Retina (tissue), 1 donor: ENCODE measurements at places on chromosomes 1 and 21.

DNA sequence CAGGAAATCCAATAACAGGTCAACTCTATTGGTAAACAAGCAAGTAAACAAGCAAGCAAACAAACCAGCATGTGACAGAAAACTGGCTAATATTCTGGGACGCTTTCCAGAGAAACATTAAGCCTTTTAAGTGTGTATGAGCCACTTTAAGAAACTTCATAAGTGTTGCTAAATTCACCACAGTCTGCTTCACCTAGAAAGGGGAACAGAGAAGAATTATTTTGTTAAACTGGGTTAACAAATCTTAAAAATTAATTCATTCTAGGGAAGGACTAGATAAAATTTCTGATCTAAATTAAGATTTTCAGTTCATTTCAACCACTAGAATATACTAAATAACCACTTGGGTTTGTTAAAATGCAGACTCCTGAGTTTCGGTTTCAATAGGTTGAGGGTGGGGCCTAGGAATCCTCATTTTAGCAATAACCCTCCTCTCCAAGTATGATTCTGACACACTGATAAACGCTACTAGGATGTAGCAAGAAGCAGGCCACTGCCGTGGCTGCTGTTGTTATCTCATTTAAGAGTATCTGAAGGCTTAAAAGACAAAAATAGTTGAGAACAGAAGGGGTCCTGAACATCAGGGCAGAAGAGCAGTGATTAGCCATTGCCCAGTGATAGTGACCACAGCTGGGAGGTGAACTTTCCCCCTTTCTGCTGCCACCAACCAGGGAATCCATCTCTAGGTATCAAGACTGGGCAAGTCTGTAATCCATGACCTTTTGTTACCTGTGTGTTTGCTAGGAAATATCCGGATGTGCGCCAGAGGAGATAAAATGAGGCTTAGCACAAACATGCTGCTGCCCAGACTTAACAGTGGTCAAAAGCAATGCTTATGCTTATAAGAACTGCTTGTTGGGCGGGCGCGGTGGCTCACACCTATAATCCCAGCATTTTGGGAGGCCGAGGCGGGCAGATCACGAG lies 11.2 kb downstream of the CREG1 start:
- no peak for DNase-seq

GRCh38 chr21:14099570-14099969 lies 111.2 kb downstream of the LIPI start:
- DNase-seq: no peak

DNA sequence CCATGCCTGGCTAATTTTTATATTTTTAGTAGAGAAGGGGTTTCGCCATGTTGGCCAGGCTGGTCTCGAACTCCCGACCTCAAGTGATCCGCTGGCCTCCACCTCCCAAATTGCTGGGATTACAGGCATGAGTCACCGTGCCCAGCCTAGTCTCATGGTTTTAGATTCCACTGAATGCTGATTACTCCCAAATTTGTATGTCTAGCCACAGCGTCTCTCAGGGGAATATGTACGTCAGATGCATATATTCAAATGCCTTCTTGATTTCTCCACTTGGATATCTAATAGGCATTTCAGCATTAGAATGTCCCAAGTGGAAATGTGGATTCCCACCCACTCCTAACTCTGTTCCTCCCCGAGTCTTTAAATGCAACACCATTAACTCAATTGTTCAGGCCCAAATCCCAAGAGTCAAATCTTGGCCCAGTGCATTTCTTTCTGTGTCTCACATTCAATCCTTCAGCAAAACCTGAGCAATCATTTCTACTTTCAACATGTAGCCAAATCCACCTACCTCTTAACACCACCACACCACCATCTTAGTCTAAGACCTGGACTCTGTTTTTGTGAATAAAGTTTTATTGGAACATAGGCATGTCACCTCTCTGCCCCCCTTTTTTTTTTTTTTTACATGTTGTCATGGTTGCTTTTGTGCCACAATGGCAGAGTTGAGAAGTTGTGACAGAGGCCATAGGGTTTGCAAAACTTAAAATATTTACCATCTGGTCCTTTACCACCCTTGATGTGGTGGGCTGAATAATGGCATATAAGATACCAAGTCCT lies 9.8 kb upstream of the CAMTA1 start:
- no peak for DNase-seq

GRCh38 chr1:167955915-167956314 lies 19.0 kb upstream of the MPC2 start:
- no peak for DNase-seq

DNA sequence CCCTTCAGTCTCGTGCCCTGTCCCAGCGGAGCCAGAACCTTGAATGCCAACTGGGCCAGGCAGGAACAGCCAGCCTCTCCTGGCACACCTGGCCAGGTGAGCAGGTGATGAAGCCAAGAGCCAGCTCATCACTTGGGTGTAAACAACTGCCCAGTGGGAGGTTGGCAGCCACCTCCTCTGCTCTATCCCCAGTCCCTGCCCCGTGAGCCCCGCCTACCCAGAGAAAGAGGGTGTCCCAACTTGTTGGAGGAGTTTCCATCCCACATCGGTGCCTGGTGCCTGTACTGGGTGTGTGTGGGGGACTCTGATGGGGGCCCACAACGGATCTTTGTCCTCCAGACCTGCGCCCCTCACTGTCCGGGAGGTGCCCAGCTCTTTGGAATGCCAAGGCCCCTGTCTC lies 17.8 kb upstream of the FAM131C start:
- peak; percentile 1 for DNase-seq

DNA sequence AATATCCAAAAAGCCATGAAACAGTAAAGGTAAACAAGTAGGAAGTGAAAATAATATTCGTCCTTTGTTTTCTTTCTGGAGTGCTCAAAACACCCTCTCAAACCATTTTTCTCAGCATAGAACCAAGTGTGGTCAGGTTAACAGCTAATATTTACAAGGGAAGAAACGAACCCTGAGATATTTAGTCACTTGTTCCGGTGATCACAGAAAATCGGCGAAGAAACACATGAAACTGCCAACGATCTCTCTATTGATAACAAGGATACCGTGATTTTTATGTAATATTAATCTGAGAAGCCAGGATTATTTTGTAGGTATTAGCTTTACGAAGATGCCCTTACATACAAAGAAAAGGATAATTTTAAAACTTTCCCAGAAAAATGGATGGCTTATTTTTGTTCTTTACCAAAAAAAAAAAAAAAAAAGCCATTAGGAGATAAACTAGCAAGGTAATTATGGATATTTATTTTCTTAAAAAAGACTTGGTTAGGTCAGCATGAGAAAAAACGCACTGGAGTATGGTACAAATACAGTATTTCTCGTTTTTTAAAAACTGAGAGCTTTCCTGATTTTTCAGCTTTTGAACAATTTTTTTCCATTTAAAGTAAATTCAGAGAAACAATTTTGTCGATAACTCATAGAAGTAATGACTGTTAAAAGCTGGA lies 107.3 kb upstream of the HNRNPU start:
- no peak for DNase-seq

DNA sequence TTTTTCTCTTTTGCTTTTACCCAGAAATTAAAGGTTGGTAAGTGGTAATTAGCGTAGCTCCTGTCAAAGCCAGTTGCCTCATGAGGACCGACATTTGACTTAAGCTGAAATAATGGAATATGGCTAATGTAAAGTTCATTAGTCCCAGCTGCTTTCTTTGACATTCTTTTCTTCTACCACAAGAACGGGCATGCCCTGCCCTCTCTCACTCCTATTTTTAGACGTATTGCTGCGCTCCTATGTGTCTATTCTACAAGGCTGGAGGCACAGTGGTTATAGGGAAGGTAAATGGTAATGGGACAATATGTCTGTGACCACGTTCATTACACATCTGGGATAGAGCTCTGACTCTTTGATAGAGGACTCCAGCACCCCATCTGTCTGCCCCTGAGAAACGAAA lies 6.8 kb downstream of the CORT start:
- no peak for DNase-seq

DNA sequence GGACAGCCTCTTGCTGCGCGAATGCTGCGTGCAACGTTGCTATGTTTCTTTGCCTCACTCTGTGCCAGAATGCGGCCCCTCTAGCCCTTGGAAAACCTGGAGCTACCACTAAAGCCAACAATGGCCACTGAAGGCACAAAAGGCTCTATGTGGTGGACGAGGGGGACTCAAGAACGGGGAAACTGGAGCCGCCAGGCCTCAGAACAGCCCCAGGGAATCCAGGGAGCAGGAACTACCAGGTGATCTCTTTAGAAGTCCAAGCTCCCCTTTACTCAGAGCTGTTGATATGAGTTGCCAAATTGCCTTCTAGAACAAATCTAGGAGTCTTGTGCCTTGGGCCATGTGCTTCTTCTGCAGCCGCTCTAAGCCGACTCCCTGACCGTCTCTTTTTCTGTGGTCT lies 113.8 kb upstream of the ERRFI1 start:
- no peak for DNase-seq

- no peak for DNase-seq
These were observed 2.7 kb downstream of the AKR7A2 start for GRCh38 chr1:19309123-19309813.

- DNase-seq: no peak
These were observed 186.4 kb downstream of the HMCN1 start for GRCh38 chr1:185920602-185921001.

DNA sequence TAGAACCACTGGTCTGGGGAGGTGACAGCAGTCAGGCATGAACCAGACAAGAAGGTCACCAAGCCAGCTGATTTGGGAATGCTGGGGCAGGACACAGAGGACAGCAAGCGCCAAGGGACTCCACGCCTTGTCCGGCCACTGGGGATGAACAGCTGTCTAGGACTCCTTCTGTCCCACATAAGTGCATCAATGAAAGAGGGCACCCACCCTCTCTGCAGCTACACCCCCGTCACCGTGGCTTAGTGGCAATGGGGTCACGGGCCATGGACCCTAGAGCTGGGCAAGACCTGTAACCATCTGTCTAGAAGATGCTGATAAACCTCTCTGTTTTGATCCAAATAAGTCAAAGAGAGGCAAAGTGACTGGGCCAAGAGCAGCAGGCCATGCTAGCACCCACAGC lies 16.8 kb downstream of the UBE2G2 start:
- DNase-seq: no peak

GRCh38 chr1:106680776-106681344 lies 375.6 kb upstream of the PRMT6 start:
- DNase-seq: no peak

GRCh38 chr1:186206048-186206570 lies 168.9 kb downstream of the TPR start:
- no peak for DNase-seq

DNA sequence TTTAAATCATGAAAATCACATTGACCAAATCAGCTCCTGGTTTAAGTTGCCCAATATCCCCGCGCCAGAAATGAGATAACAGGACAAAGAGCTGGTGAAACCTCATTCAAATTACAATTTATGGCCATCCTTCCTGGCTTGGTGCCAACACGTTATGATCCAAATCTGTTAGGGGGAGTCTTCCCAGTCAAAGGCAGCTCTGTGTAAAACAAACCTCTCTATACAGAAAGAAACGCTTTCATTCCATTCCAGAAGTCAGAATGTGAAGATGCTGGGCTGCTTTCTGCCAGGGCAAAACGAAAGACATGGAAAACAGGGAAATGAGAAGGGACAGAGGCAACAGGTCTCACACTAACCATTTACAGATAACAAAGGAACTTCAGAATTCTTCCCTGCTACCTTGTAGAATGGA lies 53.5 kb upstream of the TIAM1 start:
- no peak for DNase-seq

GRCh38 chr1:232985882-232986526 lies 35.6 kb downstream of the NTPCR start:
- no peak for DNase-seq

GRCh38 chr1:150981805-150982712 lies at the start of gene ANXA9:
ANXA9 (plus strand) TSS chr1:150982292; CDS start chr1:150983106, 814 bp downstream.
- DNase-seq: no peak

DNA sequence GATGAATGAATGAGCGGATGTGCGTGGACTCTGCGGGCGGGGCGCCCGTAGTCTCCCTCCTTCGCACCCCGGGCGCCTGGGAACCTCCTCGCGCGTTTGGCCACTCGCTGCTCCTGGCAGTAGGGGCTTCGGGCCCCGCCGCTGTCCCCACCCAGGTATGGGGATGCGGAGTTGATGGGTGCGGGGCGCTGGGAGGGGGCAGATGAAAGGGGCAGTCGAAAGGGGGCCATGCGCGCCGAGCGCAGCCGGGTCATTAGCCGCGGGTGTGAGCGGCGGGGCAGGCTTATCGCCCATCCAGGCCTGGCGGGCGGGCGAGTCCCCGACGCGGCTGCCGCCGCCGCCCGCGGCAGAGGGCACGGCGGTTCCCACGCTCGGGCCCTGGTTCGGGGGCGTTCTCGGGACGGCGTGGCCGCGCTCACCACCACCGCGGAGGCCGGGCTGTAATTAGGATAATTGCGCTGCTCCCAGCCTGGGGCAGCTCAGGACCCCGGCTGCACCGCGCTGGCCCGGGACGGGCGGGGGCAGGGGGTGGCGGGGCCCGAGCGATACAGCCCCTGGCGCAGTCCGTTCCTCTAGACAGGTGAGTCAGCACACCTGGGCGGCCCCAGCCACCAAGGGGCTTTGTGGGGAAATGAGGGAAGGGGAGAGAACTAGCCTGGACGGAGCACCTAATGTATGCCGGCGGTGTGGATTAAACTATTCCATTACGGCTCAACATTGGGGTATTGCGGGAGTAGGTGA lies 22.1 kb upstream of the CITED4 start:
- DNase-seq: peak; percentile 38

GRCh38 chr1:97636941-97637340 lies 283.9 kb downstream of the DPYD start:
- no peak for DNase-seq

DNA sequence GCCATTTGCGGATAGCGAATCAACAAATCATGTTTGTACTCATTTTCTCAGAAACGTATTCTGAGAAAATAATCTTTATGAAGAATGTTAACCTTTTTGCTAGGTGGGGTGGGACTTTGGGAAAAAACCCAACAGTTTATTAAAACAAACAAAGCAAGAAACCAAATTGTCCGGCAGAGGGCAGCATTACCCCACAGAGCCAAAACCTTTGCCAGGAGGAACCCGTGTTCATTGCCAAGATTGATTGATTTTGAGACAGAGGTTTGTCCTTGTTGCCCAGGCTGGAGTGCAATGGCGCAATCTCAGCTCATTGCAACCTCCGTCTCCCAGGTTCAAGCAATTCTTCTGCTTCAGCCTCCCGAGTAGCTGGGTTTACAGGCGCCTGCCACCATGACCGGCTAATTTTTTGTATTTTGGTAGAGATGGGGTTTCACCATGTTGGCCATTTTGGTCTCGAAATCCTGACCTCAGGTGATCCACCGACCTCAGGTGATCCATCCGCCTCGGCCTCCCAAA lies 70.8 kb upstream of the RHOU start:
- peak; percentile 82 for DNase-seq

- no peak for DNase-seq
These were observed 227.8 kb upstream of the RAB4A start for GRCh38 chr1:229043115-229043514.

- DNase-seq: no peak
These were observed 34.9 kb upstream of the ARHGEF16 start for GRCh38 chr1:3419415-3420204.

DNA sequence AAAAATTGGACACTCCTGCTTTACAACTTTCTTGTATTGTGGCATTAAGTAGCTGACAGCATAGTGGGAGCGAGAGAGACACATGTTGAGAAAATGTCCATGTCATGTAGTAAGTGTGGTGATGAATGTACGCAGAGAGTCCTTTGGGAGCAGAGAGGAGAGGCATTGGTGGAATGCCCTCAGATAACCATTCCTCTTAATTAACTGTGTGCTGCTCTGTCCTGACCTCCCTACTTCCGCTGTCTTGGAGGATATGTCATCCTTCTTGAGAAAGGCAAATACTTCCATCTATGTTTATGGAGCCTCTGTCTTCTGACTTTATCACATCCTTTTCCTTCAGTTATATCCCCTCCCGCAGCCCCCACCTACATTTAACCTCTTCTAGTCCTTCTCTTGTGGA lies 38.4 kb downstream of the F3 start:
- DNase-seq: peak; percentile 17

- no peak for DNase-seq
These were observed 107.8 kb downstream of the NME7 start for GRCh38 chr1:169259816-169260215.
